NCI-H1105 treated with DMSO at 0.1 percent for 48 hours (cell line): ENCODE measurements at places on chromosomes 5 and 9.

GRCh38 chr5:111932199-111932598 is 175.2 kb upstream of the NREP start:
- DNase-seq = no peak

DNA sequence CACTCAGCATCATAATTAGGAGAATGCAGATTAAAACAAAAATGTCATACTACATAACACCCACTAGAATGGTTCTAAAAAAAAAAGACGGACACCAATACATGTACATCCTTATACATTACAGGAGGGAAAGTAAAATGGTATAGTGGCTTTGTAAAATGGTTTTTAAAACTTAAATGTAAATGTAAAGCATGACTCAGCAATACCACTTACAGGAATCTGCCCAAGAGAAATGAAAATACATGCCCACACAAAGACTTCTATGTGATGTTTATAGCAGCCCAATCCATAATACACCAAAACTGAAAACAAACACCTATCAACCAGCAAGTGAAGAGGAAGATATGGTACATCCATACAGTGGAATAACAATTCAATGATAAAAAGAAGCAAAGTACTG is 939.1 kb upstream of the ACO1 start:
- DNase-seq = no peak

- DNase-seq = no peak
These were observed 158.1 kb downstream of the NPR3 start for GRCh38 chr5:32869216-32869615.

DNA sequence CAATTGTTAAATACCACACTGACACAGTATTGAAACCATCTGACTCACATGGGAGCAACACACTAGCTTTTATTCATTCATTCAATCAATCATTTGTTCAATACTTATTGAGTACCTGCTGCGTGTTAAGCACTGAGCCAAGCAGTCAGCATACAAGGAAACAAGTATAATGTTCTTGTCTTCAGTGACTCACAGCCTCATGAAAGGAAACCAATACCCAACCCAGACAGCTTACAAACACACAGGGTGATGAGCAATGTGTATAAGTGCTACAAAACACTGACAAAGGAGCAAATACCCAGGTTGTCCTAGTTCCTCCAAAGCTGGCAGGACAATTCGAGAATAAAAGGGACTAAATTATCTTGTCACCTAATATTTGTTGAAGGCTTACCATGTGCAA is 67.6 kb upstream of the RASEF start:
- no peak for DNase-seq

DNA sequence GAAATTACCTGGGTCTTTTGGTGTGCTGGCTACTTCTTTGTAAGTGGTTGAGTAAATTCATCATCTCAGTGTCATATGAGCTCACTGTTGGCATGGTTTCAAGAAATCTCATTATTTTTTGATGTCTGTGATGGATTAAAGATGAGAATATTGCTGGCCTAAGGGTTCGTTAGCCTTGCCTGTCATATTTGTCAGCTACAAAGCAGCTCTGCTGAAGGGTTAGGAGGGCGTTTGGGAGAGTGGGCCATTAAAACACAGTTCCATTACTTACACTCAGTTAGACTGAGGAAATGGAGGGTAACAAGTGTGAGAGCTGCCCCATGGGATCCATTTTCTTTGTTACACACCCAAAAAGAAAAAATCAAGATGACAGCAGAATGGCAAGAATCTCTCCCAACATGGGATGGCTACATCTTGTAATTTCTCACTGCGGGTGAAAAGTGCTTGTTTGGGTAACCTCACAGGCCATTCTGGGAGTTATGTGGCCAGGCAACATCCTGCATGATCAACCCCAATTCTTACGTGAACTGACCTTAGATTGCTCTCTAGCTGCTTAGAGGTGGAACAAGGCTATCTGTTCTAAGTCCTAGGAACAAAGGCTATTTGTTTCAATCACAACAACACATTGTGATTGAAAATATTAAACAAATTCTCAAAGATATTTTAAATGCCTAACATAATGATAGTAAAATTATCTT is 609.5 kb upstream of the RGMB start:
- peak; percentile 43 for DNase-seq

DNA sequence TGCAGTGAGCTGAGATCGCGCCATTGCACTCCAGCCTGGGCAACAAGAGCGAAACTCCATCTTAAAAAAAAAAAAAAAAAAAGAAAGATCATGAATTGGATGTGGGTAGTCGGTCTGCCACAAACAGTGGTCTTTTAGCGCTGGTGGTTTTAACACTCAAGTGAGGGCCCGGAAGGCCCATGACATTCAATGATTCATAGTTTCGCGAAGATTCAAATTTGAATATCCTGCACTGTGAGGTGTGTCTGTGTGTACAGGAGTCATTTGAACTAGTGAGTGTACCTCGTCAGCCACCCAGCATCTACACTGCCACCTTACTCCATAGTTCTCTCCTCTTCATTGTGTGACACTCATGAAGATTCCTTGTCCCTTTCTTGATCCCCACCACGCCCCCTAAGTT is 41.3 kb downstream of the CFAP77 start:
- DNase-seq = no peak

- DNase-seq = peak; percentile 89
These were observed 14.1 kb upstream of the SFXN1 start for GRCh38 chr5:175464074-175464941.

DNA sequence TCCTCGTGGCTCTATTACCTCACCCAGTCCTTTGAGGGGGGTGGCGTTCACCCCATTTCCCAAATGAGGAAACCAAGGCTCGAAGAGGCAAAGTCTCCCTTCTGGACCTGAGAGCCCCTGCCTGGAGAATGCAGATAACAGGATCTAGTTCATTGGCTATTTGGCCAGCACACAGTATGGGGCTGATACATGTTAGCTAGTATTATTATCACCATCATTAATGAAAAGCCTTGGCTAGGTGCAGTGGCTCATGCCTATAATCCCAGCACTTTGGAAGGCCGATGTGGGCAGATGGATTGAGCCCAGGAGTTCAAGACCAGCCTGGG is 4.3 kb downstream of the SH3GLB2 start:
- DNase-seq = no peak

GRCh38 chr5:10747678-10748622 is 13.1 kb downstream of the DAP start:
- no peak for DNase-seq

- DNase-seq = peak; percentile 7
These were observed 191.8 kb downstream of the PRR16 start for GRCh38 chr5:120655828-120656435.

DNA sequence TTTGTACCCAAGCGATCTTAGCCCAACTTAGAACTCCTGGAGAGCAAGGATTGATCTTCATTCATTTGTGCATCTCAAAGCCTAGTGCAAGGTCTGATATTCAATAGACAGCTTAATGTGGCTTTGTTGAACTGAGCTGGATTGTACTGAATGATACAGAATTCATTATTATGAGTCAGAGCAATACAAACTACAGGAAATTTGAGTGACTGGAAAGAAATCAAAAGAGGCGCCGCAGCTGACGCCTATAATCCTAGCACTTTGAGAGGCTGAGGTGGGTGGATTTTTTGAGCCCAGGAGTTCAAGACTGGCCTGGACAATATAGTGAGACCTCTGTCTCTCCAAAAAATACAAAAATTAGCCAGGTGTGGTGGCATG is 58.6 kb downstream of the ENC1 start:
- DNase-seq = no peak

GRCh38 chr5:115423051-115423450 is 121.5 kb downstream of the FEM1C start:
- DNase-seq = no peak

- DNase-seq = no peak
These were observed 45.9 kb downstream of the BARX1 start for GRCh38 chr9:93909242-93909616.

- no peak for DNase-seq
These were observed 30.7 kb upstream of the PTGS1 start for GRCh38 chr9:122340161-122340560.
